ENCODE measurements at places on chromosomes 7 and 10.

DNA sequence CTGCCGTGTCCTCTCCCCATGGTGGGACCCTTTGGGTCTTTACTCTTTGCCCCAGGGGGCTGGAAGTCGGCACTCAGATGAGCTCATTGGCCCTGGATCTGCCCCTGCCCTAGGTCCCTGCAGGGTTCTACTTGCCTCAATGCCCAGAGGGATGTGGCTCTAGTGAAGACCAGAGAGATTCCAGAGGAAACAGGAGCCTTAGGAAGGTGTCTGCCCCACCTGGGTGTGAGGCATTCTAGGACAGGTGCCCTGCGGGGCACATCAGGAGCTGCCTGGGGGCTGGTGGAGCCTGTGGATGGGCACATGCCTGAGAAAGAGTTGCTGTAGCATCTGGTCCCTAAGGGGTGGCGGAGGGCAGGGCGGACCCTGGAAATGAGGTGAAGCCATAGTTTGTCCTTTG, 128.6 kb downstream of the ADCY1 start:
- no peak for DNase-seq

DNA sequence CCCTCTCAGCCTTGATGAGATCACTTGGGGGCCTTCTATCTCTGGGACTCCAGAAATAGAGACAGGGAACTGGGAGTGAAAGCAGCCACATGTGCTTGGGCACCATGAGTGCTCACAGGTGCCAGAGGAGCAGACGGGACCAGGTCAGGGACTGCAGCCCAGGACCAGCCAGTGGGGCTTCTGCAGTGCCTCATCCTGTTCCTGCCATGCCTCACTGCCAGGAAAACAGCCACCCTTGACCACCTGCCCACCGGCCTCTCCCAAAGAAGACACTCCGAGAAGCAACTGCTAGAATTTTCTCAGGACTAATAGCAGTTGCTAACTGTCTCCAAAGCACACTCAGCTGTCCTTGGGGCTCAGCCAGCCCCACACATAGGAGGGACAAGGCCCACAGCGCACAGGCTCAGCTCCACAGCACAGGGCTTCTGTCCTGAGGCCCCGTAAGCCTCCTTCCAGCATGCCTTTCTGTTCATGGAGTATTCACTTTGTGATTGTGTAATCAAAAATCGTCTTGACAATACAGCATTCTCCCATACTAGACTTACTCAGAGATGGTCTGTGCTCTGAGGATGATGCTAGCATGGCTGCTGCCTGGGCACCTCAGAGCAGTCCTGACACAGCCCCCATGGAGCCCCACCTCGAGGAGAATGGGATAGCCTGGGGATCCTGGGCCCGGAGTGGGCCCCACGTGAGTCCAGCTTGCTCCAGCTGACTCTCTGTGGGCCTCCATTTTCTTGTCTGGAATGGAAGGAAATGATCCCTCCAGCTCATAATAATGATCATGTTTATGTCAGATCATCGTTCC, 115.7 kb upstream of the RET start:
- DNase-seq: no peak

GRCh38 chr10:127978481-127978880, 71.6 kb downstream of the PTPRE start:
- DNase-seq: no peak

DNA sequence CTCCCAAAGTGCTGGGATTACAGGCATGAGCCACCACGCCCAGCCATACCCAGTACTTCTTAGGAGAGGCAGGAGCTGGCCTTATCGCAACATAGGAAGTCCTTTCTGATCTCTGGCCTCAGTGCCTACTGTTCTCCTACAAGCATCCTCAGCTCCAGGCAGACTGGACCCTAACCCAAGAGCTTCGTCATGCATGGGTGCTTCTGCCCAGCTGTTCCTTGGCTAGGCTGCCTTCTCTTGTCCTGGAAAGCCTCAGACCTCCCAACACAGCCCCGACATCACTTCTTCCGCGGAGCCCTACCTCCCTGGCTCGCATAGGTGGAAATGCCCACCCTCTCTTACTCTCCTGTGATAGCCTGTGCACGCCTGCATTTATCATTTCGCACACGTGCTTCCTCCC, 15.8 kb downstream of the BCL7B start:
- DNase-seq: no peak

GRCh38 chr10:78954689-78955088, 114.1 kb upstream of the ZMIZ1 start:
- DNase-seq: no peak

GRCh38 chr7:84042110-84042539, 152.5 kb downstream of the SEMA3A start:
- no peak for DNase-seq

DNA sequence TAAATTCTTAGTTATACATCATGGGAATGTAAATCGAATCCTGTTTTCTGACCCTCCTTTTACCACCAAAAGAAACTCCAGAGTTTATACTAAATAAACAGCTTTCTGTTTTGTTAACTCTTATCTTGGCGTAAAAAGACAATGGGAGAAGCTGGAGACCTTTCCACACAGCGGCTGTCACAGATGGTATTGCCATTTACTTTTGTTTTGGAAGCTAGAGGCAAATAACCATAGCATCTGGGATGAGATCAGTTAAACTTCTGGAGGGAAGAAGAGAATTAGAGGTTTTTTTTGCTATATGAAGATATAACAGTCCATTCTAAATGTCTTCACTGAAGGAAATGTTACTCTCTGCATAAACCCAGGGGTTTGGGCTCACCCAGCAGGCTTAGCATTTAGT, 258.9 kb downstream of the REEP3 start:
- no peak for DNase-seq
